Left lobe of liver (tissue), 2 donors: ENCODE measurements at places on chromosomes 11 and 22. TPM values are rescaled to one million over a fixed set of nuclear protein-coding genes. Genes with fewer than 3 reads are reported as not detected.

The OR51B2 gene
- total RNA-seq = not detected

The OR10D3 gene
- total RNA-seq = not detected

The KCNE3 gene
- 2.1 TPM for total RNA-seq

The MS4A14 gene
- total RNA-seq = 0.43 TPM

GRCh38 chr11:68910965-68911364, 7.3 kb downstream of the IGHMBP2 start:
- DNase-seq = no peak

DNA sequence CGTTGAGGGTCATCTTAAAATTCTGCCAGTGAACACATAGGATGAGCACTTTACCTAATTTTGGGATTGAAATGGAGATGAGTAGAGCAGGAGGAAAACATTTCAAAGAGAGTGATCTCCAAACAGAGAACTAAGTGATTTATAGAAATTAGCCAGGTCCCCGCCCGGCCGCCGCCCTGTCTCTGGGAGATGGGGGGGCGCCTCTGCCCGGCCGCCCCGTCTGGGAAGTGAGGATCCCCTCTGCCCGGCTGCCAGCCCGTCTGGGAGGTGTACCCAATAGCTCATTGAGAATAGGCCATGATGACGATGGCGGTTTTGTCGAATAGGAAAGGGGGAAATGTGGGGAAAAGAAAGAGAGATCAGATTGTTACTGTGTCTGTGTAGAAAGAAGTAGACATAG, 276.7 kb upstream of the C11orf87 start:
- no peak for DNase-seq

- no peak for DNase-seq
Measured at GRCh38 chr11:88266919-88267318, 70.6 kb downstream of the CTSC start.

DNA sequence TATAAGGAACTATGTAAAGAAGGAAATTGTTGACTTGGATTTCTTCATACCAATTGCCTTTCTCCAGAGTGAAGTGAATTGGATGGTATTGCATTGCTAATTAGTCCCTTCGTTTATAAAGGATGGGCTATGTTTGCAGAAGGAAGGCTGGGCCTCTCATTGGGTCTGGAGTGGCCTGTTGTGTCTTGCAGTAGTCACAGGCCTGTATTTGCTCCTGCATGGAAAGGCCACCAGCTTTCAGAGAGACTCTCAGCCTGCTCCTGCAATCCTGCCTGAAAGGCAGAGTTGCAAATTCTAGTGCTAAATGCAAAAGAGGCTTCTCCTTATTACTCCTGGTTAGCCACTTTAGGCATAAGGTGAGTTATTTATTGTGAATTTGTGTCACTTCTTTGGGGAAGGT, 103.8 kb downstream of the EXT2 start:
- DNase-seq = no peak

DNA sequence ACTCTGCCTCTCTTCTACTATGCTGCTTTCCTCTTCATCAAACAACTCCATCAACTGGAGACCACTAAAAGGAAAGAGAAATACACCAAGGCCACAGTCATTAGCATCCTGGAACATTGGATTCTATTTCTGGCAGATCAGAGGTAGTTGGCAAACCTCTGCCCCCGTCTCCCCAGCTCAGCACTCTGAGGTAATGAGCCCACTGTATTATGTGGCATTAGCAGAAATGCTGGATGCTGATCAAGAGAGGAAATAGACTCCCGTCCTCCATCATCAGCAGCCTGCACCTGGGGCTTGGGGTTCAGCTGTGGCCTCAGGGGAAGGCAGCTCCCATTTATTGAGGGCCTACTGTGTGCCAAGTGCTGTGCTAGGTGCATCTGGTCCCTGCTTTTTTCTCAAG, 9.0 kb upstream of the RASD2 start:
- no peak for DNase-seq
